ENCODE measurements at places on chromosomes 5 and 9. TPM values are rescaled to one million over a fixed set of nuclear protein-coding genes. Genes with fewer than 3 reads are reported as not detected.

The ADAMTS2 gene
- 25.8 TPM for total RNA-seq

The PLAC8L1 gene
- total RNA-seq: not detected

DNA sequence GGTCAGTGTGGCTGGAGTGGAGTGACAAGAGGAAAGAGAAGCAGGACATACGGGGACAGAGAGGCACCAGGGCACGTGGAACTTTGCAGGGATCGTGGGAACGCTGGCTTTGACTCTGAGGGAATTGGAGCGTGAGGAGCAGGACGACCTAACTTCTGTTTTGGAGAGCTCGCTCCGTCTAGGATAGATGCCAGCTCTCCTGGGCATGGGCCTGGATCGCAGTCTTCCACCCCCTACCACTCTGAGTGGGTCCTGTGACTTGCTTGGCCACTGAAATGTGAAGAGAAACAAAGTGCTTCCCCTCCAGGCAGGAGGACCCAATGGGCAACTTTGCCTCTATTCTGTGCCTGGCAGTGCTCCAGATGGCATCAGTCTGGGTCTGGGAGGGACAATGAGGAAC, 8.7 kb upstream of the SH3PXD2B start:
- no peak for DNase-seq

DNA sequence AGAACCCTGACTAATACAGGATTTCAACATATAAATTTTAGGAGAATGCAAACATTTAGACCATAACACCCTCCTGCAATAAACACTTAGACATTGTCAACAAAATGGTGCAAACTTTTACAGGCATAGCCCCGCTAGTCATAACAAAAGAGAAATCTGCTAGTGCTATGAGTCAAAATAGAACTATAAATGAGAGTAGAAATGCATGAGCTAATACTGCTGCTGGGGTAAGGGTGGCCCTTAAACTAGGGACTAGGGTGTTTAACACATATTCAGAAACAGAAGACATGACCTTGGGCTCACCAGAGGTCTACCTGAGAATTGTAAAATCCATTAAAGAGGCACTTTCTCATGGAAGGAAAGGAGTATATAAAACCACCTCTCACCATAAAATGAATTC, 131.6 kb downstream of the TLR4 start:
- no peak for DNase-seq

The SPATA31E1 gene
- total RNA-seq: not detected

GRCh38 chr5:109865637-109866036, 175.9 kb downstream of the MAN2A1 start:
- DNase-seq: peak; percentile 93

The CAAP1 gene
- total RNA-seq: 19.0 TPM

- DNase-seq: peak; percentile 57
Measured at GRCh38 chr5:143372187-143372829, 31.2 kb downstream of the NR3C1 start.

DNA sequence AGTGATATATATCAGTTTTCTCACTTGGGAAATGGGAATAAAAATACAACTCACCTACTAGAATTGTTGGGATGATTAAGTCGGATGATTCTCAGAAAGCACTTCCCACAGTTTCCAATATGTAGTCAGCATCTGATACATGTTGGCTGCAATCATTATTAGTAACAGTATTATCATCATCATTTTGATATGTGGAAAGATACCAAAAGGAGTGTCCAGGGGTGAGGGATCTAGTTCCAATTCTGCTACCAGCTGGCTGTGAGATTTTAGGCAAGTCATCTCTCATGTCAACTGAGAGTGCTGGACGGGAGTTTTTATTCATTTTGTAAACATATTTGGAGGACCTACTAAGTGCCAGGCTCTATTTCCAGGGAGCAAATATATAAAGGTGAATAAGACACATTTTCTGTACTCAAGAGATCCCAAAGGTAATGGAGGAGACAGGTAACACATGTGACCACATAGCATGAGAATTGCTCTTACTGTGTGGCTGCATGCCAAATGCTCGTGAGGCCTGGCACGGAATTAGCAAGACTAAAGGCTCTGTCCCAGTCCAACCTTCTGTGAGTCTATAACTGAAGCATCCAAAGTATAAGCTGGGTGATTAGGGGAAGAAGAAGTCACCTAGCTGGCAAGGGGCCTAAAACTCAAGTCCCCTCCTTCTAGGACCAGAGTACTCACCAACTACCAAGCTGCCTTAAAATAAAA, 83.0 kb downstream of the GRIA1 start:
- no peak for DNase-seq

The FBN2 gene
- total RNA-seq: 45.1 TPM

The FLT4 gene
- total RNA-seq: not detected

GRCh38 chr5:97752871-97753270, 569.8 kb upstream of the RIOK2 start:
- no peak for DNase-seq

- DNase-seq: peak; percentile 64
Measured at GRCh38 chr9:37929441-37929895, 25.5 kb upstream of the SLC25A51 start.

The CDO1 gene
- total RNA-seq: 7.0 TPM

DNA sequence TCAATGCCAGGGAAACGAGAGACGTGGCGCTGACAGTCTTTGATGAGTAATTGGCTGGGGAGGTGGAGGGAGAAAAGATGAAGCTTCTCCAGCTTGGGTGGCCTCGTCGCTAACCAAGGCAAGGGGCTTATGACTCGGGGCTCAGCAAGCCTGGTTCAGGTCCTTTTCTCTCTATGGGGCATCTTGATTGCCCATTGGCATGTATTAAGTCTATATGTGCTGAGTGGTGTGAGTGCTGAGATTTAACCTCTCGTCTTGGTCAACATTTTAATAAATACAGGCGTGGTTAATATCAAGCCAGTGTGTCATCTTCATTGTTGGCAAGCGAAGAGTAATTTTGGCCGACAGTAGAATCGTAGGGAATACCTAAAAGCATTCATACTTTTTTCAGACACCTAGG, 85.9 kb downstream of the RAI14 start:
- no peak for DNase-seq

The CD274 gene
- 0.33 TPM for total RNA-seq

DNA sequence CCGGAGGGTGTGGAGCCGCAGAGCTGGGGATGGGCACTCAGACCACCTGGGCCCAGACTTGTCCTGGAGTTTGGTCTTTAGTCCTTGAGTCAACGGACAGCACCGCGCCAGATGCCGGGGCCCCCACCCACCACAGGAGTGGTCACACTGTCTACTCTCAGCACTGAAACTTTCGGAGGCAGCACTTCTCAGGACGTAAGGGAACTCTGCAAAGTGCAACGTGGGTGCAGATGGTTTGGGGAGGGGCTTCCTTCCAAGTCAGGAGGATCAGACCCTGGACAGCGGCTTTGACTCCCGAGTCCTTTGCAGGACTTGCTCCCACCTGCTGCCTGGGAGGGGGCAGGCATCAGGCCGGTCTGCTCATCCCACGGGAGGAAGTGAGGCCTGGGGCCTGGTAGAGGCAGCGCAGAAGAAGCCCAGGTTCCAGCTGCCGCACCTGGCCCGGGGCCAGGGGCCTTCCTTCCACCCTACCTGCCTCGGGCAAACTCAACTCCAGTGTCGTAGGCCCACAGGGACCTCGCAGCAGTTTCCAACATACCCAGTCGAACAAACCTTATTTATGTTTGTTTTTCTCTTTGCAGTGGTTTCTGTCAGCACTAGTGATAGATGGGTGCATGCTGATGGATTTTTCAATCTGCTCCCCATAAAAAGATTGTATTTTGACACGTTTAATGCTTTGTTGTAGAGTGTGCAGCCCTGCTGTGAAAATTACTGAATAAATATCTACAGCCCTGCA, 149.8 kb upstream of the PPP1R26 start:
- DNase-seq: no peak

DNA sequence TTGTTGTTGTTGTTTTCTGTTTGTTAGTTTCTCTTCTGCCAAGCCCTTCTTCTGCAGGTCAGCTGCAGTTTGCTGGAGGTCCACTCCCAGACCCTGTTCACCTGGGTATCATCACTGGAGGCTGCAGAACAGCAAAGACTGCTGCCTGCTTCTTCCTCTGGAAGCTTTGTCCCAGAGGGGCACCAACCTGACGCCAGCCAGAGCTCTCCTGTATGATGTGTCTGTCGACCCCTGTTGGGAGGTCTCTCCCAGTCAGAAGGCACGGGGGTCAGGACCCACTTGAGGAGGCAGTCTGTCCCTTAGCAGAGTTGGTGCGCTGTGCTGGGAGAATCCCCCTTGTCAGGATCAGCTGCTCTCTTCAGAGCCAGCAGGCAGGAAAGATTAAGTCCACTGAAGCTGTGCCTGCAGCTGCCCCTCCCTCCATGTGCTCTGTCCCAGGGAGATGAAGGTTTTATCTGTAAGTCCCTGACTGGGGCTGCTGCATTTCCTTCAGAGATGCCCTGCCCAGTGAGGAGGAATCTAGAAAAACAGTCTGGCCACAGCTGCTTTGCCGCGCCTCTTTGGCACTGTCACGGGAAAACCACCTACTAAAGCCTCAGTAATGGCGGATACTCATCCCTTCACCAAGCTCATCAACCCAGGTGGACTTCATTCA, 299.2 kb downstream of the EDIL3 start:
- DNase-seq: no peak

The PCDHB9 gene
- 0.41 TPM for total RNA-seq

DNA sequence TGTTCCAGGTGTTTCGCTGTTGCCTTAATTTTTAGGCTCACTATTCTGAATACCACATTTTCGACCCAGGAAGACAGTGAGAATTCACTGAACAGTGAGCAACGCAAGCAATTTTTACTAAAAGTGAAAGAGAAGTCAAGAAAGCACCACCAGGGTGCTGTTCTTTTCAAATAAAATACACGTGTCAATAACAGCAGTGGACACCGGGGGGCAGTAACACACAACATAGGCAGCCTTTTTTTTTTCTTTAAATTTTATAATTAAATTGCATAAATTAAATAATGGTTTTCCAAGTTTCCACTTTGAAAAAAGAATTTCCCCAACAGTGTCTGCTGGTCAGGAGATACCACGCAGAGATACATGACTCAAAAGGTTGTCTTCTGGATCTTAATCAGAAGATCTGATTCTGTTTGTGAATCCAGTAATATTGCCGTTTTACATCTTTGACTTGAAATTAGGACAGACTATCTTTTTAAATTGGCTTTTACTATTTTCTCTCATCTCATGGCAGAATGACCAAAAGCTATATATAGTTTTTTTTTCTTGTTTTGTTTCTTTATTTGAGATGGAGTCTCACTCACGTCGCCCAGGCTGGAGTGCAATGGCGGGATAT, 47.1 kb upstream of the SH3GL2 start:
- peak; percentile 63 for DNase-seq

- no peak for DNase-seq
Measured at GRCh38 chr9:106326493-106326892, 536.5 kb upstream of the ZNF462 start.

DNA sequence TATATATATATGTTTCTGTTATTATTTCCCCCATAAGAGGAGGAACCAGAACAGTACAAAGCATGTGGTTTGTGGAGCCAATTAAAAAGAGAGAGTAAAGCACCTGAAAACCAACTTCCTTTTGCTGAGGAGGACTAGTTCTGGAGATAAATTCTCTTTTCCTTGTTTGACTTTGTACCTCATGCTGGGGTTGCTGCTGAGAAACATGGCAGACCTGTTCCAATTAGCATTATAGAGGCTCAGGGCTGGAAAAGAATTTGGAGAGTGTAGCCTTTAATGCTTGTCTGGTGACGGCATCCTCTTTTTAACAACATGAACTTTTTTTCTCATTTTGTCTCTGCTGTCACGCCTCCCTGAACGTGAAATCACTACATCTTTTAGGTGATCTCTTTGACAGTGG, 32.8 kb upstream of the NMUR2 start:
- DNase-seq: no peak

DNA sequence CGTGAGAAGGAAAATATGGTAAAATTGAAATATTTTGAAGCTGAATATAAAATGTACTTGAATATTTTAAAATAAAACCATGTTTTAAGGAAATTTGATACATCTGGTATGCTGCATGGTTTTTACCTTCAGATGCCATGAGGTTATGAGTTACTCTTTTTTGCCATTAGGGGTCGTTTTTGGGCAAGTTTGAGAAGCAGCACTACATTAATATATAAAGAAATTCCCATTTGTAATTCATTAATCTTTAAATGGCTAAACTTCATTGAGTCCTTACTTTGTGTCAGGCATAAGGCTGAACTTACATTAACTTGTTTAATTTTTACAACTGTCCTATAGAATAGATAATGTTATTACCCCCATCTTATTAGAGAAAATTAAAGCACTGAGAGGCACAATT, 152.3 kb downstream of the KDM4C start:
- DNase-seq: peak; percentile 47

GRCh38 chr9:133811471-133811870, 73.3 kb upstream of the SARDH start:
- DNase-seq: no peak

The RNF183 gene
- total RNA-seq: not detected

GRCh38 chr5:11584017-11584416, 320.2 kb downstream of the CTNND2 start:
- DNase-seq: no peak

GRCh38 chr5:9059920-9060691, 485.8 kb downstream of the SEMA5A start:
- DNase-seq: peak; percentile 93

GRCh38 chr9:15416880-15417279, 5.8 kb upstream of the SNAPC3 start:
- DNase-seq: peak; percentile 68

DNA sequence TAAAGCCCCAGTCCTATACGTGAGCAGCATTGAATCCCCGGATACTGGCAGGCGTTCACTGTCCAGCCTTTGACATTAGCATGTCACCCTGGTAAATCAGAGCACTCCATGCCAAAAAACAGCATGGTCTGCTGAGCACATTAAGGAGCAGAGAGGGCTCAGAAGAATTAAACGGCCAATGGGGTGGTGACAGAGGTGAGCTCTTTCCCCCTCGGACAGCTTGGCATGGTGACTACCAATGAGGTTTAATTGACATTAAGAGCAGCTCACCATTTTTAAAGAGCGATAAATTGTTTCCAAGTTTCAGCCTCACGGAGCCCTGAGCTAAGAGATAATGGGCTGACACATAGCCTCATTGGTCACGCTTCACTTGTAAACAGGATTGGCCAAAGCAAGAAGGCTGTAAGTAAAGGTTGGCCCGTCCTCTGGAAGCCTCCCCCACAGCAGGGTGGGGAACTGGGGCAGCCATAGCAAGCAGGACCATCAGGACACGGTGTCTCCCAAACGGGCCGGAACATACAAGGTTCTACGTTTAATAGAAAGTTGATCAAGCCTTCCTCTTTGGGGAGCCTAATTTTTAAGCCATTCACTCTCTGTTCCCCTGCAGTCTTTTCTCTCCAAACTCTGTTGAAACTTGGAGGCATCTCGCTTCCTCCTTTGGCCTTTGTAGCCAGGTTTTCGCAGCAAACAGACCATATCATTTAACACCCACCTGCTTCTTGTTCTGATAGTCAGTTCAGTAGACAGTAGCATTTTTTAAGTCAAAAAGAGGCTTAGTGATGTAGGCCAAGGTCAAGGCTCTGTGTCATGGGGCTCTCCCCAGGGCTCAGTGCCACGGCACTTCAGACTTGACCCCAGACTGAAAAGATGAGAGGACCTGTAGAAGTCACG, 25.9 kb downstream of the QRFP start:
- DNase-seq: no peak

- DNase-seq: no peak
Measured at GRCh38 chr5:129379406-129379805, 80.7 kb upstream of the ADAMTS19 start.

GRCh38 chr5:150461231-150461630, 11.7 kb upstream of the RPS14 start:
- no peak for DNase-seq

GRCh38 chr5:103582364-103582763, 19.8 kb upstream of the NUDT12 start:
- DNase-seq: peak; percentile 67

The SARDH gene
- total RNA-seq: 0.18 TPM
